PC-3 (cell line): ENCODE measurements at places on chromosomes 11 and 22. TPM values are rescaled to one million over a fixed set of nuclear protein-coding genes. Genes with fewer than 3 reads are reported as not detected.

DNA sequence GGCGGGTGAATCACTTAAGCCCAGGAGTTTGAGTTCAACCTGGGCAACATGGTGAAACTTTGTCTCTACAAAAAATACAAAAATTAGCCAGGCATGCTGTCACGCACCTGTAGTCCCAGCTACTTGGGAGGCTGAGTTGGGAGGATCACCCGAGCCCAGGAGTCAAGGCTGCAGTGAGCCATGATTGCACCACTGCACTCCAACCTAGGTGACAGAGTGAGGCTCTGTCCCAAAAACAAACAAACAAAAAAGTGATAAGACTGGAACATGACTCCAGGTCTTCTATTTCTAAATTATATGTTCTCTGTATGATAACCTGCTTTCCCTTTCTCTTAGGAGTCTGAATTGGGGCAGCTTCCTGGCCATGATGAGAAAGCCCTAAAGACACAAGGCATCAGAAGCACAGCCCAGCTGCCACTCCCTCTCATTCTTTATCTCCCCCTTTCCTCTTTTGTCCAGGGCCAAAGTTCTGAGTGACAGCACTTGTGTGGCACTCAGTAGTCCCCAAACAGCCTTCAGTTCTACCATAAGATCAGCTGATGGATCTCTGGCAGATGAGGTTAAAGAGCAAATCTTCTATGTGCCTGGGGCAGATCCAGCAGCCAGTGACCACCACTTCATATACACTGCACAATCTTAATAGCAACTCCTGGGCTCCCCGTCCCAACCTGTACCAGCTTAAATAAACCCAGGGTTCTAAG, 136.0 kb downstream of the C11orf58 start:
- no peaks in the 10 kb centered on the region for H3K4me1 ChIP-seq
- H3K36me3 ChIP-seq, result no peaks in the 10 kb centered on the region

DNA sequence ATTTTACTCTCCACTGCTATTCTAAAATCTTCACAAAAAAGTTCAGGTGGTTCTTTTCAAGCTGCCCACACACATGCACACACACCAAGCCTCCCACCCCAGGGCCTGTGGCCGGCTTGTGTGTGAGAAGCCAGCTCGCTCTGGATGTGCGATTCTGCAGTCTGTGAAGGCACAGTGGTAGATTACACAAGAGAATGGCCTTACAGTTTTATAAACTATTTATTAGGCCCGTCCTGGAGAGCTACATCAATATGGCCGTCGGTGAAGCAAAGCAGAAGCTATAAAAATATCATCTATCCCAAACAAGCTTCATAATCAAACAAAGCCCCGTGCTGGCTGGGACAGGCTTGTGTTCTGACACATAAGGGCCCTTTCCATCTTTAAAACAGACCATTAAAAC, 240.5 kb downstream of the OPCML start:
- no peaks in the 10 kb centered on the region for H3K27me3 ChIP-seq
- no peak overlapping the region for H3K27ac ChIP-seq
- no peaks in the 10 kb centered on the region for H3K36me3 ChIP-seq
- H3K4me1 ChIP-seq, result no peaks in the 10 kb centered on the region

DNA sequence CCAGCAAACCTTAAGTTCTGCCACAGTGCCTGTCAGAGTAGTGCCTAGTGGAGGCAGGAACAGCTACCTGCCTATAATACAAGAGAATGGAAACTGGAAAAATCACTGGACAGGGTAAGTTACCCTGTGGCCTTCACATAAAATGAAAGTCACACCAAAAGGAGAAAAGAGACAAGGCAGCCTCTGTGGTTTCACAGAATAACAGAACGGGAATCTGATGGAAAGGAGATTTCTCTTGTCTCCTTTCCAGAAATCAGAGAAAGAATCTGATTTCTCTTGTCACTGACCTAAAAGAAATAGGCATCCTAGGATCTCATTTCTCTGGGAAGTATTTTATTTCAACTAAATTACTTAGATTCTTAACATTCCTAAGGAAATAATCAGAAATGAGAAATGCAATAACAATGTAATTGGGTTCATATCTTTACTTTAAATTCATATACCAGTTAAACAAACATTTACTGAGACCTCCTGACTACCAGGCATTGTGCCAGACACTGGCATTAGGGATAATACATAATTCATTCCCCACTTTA, 41.6 kb downstream of the PRCP start:
- H3K36me3 ChIP-seq, result no peaks in the 10 kb centered on the region
- H3K27ac ChIP-seq, result peak overlapping the region; percentile 74

GRCh38 chr11:112977755-112978154, 16.5 kb downstream of the NCAM1 start:
- H3K27me3 ChIP-seq, result peaks cover 13% of the 10 kb centered on the region; the same call in 1 of the 2 replicates
- DNase-seq, result no peak
- H3K36me3 ChIP-seq, result no peaks in the 10 kb centered on the region
- no peak overlapping the region for H3K27ac ChIP-seq

DNA sequence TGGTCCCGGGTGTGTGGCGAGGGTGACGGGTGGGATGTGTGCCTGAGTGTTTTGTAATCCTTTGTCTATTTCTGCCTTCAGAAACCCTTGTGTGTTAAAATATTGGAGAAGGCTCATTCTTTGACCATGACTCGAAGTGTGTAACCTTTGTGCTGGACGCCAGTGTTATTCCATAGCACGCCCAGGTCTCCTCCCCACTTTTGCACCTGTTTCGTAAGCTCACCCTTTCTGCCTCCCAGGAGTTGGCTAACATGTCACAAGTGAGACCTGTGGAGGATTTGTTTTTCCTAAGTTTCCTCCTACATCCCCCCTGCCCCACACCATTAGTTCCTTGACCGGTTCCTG, 382 bp downstream of the C11orf54 start:
- peaks cover 24% of the 10 kb centered on the region for H3K4me1 ChIP-seq
- no peaks in the 10 kb centered on the region for H3K27me3 ChIP-seq
- H3K27ac ChIP-seq, result peak overlapping the region; percentile 75
- peak; percentile 73 for DNase-seq
- H3K4me3 ChIP-seq, result peak overlapping the region; percentile 96

Gene TSPAN32
- not detected in 2 replicates for total RNA-seq

Gene RTN4R
- total RNA-seq, result 10.4 and 12.2 TPM in 2 replicates
